Putamen (tissue), 1 donor: ENCODE measurements at places on chromosomes 6 and 20.

GRCh38 chr6:12504325-12504966 lies 212.1 kb upstream of the PHACTR1 start:
- no peak for DNase-seq

GRCh38 chr6:132511210-132511830 lies 1.6 kb downstream of the STX7 start:
- DNase-seq, result no peak

- DNase-seq, result no peak
These were observed 110.0 kb downstream of the SYNDIG1 start for GRCh38 chr20:24579475-24579874.

DNA sequence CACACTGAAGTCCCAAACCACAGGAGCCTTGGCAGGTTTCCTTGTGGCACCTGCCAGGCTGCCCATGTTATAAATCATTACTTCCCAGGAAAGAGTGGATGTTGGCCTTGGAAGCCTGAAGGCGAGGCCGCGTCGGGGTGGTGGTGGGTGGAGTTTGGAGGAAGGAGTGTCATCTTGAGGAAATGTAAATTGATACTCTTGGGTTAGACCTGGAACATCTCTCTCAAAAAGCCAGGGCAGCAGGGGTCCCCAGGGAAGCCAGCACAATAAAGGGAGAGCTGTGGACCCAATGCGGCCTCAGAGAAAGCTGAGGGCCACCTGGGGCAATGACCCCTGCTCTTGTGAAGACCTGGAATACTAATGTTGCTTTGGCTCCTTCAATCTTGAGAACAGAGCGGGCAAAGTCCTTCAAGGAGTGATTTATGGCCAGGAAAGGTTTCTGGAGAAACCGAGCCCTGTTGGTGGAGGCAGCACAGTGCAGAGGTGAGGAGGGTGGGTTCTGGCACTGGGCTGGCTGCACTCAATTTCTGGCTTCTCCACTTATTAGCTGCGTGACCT lies 26.3 kb upstream of the TRAF3IP2 start:
- no peak for DNase-seq

DNA sequence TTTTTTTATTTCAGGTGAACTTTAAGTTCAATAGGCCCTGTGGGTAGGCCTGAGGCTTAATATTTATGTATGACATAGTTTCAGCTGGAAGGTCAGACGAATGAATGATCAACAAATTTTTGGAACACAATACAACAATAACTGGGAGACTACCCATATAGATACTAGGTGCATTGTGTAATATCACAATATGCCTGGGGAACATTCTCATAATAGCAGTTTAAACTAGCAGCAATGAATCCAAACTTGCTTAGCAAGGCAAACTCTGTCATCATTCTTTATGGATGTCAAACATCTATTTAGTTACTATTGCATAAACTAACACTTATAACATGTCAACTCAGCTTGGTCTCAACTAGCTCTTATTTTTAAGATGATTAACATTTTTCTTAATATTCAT lies 49.3 kb downstream of the ELOVL4 start:
- no peak for DNase-seq

DNA sequence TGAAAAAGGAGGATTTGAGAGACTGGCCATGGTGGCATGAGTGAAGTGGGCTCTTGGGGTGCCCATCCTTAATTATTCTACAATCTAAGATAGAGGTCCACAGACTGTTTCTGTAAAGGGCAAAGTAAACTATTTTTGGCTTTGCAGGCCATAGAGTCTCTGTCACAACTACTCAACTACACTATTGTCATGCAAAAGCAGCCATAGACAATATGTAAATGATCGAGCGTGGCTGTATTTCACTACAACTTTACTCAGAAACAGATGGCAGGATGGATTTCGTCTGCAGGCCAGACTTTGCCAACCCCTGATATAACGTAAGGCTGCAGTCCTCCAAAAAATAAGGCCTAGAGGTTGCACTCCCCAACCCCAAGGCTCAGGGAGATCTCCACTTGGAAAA lies 58.2 kb upstream of the NAA20 start:
- DNase-seq, result no peak

DNA sequence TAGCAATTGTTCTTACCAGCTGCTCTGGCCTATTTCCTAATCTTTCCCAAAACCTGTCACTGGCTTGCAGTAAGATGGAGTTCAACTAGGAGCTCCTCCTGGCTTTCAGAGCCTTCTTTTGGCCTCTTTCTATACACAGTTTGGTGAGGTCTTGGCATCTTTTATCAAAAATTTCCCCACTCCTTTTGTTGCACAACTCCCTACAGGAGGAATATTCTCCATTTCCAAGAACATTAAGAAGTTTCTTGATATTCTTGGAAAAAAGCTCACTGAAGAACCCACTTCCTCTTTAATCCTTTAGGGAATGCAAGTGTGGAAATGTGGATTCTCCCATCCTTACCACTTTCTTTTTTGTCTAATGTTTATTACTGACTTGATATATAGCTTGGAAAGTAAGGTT lies 171.3 kb upstream of the KCNK16 start:
- DNase-seq, result no peak

DNA sequence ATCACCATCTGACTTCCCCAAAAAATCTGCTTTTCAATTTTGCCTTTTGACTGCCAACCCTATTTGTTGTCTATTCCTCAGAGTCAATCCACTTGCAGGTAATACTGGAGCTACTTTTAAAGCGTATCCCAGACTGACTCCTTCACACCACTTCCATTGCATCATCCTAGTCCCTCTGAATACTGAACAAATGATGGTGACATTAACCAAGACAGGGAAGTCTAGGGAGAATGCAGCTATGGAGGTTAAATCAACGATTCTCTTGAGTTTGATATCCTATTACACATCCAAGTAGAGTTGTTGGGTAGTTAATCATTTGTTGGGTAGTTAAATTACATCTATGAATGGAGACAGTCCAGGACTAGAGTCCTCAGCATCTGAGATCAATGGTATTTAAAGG lies 2.0 kb downstream of the OGFRL1 start:
- DNase-seq, result no peak

DNA sequence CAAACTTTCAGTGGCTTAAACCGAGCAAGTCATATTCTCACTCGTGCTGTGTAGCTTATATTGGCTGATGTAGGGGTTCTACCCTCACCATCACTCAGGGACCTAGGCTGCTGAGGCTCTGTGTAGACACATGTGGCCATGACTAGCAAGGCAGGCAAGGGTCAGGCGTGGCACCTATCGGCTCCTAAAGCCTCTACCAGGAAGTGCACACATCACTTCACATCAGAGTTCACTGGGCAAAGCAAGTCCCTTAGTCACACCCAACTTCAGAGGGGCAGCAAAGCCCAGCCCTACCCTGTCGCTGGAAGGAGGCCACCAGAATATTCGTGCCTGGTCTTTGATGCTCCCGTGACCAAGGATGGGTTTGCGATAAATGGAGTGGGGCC lies 42.9 kb downstream of the PPP1R14C start:
- no peak for DNase-seq

- DNase-seq, result no peak
These were observed 2.3 kb upstream of the ADGRF1 start for GRCh38 chr6:47044397-47044796.

DNA sequence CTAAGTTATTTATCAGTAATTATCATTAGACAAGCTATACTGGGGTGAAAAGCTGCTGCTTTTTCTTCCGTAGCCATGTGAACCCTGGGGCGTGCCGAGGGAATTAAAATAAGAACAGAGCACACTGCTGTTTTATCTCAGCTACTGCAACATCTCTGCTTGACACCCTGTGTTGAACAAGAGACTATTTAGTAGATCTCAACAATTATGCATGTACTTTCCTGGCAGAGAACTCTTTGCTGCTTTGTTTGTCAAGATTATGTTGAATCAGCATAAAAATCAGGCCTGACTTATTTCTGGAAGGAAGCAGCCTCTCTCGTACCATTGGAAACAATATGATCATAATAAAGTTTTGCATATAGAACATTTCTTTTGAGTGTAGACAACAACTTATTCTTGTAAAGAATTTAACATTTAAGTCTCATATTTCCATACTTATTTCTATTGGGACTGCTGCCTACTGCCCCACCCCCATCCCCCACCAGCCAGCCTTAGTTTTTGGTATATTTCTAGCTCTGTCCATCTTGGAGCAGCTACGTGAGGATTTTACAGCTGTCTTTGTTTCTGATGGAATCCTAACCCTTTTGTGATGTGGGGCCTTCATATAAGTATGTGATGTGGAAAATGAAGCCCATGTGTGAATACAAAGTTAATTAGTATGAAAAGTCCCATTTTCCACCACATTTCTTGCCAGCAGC lies 1011.4 kb downstream of the KIF16B start:
- DNase-seq, result peak; percentile 82

GRCh38 chr6:170046791-170047626 lies 243.9 kb downstream of the DLL1 start:
- DNase-seq, result no peak

- no peak for DNase-seq
These were observed 246.7 kb downstream of the CD109 start for GRCh38 chr6:73942592-73943186.

DNA sequence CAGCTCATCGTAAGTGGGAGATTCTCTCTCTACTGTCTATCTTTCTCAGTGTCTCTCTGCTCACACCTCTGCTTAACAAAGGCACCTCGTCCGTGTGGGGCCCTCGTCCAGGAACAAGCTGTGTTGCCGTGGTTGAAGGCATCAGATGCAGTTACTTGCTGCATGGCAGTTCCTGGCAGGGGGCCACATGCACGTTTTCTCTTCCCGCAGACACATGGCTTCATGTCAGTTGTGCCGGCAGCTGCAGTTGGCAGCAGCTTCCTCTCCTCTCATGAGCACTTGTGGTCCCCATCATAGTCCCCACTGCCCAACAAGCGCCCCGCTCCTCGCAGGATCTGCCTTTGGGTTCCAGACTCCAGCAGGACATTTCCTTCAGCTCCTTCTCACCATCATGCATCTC lies 7.1 kb upstream of the AFDN start:
- DNase-seq, result no peak

DNA sequence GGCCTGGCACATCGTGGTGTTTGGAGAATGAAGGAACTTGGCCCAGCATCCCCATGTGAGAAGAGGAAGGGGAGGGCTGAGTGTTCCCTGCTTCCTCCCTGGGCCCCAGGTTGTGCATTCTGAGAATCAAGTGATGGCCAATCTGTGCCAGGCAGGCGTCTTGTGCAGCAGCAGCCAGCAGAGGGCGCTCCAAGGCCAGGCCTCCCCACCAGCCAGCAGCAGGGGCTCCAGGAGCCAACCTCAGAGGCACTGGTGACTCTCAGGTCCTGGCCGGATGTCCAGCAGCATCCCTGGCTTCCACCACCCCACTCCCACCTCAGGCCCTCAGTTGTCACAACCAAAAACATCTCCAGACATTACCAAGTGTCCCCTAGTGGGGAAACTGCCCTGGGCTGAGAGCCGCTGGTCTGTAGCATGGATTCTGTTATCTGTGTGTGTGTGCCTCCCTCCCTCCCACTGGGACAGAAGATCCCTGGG lies 192.0 kb downstream of the PREX1 start:
- DNase-seq, result peak; percentile 67

- no peak for DNase-seq
These were observed 152.9 kb upstream of the COL21A1 start for GRCh38 chr6:56400273-56400672.

DNA sequence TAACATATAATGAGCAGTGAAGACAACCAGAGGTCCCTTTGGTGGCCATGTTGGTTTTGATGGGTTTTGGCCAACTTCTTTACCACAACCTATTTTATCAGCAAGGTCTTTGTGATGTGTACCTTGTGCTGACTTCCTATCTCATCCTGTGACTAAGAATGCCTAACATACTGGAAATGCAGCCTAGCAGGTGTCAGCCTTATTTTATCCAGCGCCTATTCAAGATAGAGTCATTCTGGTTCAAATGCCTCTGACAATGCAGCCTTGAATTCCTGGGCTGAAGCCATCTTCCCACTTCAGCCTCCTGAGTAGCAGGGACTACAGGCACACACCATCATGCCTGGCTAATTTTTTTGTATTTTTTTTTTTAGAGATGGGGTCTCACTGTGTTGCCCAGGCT lies 7.8 kb upstream of the TRIM38 start:
- DNase-seq, result no peak

DNA sequence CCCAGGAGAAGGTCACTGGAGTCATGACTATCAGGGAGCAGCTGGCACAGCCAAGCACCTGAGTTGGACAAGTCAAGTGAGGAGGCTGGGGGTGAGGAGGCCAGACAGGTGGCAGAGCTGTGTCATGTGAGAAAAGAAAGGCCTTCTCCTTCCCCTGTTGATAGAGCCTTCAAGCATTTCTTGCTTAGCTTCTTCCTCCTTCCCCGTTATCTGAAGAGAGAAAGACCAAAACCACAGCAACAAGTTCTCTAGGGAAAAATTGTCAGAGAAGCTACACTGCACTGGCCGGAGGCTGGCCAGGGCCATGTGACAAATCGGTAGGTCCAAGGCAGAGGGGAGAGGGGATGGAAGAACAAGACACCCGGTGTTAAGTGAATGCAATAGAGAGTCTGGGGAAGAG lies 202.1 kb upstream of the PRDM1 start:
- DNase-seq, result no peak

DNA sequence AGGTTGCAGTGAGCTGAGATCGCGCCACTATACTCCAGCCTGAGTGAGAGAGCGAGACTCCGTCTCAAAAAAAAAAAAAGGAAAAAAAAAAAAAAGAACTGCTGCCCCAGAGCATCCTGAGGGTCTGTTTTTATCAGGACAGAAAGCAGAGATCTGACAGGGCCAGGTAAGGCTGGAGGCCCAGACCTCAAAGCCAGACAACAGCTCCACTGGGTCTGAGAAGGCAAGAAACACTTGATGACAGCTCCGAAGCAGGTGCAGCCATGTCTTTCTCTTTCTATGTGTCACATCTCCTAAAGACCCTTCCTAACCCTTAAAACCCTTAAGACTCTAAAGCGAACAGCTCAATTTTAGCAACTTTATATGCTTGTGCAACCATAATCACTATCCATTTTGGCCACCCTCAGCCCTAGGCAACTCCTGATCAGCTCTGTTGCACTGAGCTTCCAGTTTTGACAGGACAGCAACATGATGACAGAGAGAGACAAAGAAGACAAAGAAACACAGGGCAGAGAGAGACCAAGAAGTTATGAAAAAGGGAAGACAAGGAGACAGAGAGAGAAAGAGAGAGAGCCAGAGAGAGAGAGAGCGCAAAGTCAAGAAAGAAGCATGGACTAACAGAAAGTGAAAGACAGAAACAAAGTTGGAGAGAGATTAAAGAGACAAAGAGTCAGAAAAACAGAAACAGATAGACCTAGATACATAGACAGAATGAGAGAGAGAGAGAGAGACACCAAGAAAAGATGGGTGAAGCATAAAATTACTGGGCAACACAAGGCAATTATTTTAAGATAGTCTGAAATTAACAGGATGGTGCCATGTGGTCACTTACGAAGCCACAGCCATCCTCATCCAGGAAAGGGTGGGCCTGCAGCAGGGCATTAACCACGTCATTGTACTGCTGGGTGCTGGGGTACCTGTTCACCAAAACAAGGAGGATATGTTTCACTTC lies 39.2 kb downstream of the SAMD3 start:
- DNase-seq, result no peak

- DNase-seq, result no peak
These were observed 189.5 kb downstream of the THBS2 start for GRCh38 chr6:169064194-169064593.
